ENCODE measurements at places on chromosomes 5 and 9.

DNA sequence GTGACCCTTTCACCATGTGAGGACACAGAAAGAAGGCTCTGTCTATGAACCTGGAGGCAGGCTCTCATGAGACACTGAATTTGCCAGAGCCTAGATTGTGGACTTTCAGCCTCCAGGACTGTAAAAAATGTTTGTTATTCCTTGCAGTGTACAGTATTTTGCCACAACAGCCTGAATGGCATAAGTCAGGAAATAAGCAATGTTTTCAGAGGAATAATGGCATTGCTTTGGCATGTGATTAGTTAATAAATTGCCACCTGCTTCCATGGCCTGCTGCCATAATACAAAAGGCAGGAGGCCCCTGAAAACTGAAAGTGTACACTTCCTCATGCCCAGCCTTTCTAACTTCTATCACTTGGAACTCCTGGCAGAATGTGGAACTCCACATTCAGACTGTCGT is 408.1 kb downstream of the GADD45G start:
- DNase-seq = no peak

- DNase-seq = no peak
Measured at GRCh38 chr5:172640139-172640538, 924 bp upstream of the NEURL1B start.

- DNase-seq = no peak
Measured at GRCh38 chr5:65696892-65697291, 25.0 kb downstream of the SGTB start.

GRCh38 chr9:136010176-136010575 is 49.0 kb upstream of the UBAC1 start:
- no peak for DNase-seq

DNA sequence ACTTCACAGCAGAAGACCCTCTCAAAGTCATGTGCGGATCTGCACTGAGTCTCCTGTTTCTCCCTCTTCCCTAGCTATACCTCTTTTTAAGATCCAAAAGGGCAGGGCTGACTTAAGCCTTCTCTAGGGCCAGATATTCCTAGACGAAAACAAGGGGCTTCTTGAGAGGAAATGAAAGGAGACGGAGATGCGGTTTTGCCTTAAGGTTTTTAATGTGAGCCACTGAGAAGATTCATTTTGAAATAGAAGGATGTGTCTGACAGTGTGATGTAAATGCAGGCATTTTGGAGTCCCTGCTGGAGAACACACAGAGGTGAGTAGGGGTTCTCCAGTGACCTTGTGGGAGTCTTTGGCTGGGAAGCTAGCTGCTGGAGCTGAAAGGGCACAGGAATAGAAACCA is 15.6 kb upstream of the IL12B start:
- no peak for DNase-seq

- no peak for DNase-seq
Measured at GRCh38 chr9:134509817-134510216, 131.8 kb upstream of the COL5A1 start.

- DNase-seq = no peak
Measured at GRCh38 chr5:158155067-158155466, 296.1 kb upstream of the CLINT1 start.

DNA sequence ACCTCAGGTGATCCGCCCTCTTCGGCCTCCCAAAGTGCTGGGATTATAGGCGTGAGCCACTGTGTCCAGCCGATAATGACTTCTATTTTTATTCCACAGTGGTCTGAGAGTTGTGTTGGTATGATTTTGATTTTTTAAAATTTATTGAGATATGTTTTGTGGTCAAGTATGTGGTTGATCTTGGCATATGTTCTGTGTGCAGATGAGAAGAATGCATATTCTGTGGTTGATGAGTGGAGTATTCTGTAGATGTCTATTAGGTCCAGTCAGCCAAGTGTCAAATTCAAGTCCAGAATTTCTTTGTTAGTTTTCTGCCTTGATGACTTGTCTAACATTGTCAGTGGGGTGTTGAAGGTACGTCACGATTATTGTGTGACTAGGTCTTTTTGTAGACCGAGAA is 338.2 kb upstream of the TARS1 start:
- no peak for DNase-seq

DNA sequence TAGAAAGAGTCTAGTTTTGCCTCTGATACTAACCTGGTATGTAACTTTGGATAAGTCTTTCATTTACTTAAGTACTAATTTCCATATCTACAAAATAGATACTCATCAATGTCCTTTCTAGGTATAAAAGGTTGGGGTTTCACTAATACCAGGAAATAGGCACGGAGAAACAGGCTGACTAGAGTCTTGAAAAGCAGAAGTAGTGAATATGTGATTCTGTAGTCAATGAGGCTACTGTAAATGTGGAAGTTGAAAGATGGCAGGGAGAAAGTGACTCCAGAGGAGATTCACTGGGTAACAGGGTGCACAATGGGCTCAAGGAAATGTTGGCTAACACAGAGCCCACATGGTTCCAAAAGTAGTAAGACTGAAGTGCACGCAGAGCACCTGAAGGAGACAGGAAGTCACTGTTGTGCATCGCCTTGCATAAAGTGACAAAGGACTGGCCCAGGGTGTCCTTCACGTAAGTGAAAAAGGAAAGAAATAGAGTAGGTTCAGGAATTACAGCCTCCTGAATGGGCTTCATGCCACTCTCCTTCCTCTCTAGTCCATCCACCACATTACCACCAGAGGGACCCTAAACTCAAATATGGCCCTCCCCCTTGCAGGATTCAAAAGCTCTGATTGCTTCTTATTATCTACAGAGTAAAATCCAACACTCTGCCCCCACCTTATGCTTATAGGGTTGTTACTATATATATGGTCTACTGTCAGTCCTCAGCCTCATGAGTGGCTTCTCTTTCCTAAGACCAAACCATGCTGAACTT is 288.0 kb upstream of the SMARCA2 start:
- DNase-seq = no peak

DNA sequence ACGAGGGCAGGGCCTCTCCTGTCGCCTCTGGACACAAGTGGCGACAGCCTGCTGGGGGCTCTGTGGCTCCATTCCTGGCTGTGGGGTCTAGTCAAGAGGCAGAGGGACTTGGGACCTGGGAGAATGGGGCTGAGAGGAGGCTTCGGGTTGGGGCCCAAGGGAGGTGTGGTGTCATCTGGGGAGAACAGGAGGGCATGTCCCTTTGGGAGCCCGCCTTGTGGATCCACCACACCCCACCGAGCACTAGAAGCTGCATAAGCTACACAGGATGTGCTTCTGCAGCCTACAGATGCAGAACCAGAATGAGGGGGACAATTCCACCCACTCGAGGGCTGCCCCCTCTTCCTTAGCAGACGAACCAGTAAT is 3.9 kb upstream of the MAN1B1 start:
- no peak for DNase-seq

DNA sequence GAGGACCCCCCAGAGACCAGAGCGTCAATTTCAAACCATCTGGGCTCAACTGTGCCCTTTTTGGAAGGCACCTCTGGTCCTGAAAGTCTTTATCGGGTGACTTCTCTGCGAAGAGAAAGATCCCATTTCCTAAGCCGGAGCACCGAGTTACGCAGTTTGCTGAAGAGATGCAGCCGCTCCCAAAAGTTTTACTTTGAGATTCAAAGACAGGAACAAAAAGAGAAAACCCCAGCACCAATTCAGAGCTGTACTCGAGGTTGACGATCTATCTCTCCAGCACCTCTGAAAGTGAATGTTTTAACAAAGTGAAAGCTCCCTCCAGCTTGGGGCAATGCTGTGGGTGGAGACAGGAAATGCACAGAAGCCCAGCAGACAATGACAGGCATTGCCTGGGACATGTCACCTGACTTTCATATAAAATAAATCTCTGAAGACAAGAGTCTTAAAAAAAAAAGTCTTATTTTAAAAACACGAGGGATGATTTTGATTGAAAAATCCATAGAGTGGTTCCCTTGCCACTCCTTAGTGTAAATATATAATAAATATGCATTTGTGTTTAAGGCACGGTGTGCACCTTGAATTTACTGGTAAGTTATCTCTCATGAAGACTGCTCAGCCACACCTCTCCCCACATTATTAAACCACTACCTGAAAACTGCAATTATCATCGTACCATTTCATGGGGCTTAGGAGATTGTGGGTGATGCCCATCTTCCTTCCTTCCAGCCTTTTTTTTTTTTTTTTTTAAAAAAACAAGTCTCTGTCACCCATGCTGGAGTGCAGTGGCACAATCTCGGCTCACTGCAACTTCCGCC is 79.9 kb downstream of the FNBP1 start:
- peak; percentile 89 for DNase-seq

DNA sequence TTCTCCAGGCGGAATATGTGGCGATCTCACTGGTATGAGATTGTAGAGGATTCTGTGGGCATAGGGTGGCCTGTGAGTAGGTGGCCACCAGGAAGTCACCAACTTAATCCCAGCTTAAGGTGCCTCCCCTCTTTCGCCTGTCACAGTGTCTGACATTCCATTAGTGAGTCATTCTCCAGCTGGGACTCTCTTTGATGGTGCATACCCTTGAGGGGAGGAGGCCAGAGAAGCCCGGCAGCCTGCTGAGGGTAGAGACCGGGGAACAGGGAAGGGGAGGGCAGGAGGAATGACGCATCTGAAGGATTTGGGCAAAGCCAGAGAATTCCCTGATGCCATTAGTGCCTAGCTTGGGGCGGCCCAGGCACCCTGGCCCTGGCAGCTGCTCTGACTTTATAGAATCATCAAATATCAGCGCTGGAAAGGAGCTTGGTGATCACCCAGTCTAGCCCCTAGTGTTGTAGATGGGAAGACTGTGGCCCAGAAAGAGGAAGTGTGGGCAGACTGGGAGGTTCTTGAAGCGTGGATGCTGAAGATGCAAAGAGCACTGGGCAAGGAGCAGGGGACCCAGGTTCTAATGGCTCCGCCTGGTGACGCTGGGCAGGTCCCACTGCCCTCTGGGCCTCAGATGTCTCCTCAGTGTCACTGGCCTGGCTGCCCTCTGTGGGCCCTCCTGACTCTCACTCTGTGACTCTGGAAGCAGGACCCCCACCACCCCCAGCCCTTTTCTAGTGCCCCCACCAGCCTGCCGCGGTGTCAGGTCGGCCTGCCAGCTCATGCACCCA is 41.4 kb downstream of the DAB2IP start:
- DNase-seq = no peak

GRCh38 chr9:13181652-13182051 is 97.8 kb downstream of the MPDZ start:
- DNase-seq = no peak

- no peak for DNase-seq
Measured at GRCh38 chr9:25936031-25936430, 257.8 kb upstream of the TUSC1 start.

GRCh38 chr9:80144406-80144805 is 572.6 kb downstream of the TLE4 start:
- DNase-seq = no peak

GRCh38 chr9:133210609-133211008 is 1.6 kb upstream of the OBP2B start:
- DNase-seq = no peak

GRCh38 chr9:117945286-117945685 is 241.1 kb downstream of the TLR4 start:
- no peak for DNase-seq

- DNase-seq = no peak
Measured at GRCh38 chr5:12277504-12278192, 373.4 kb upstream of the CTNND2 start.

DNA sequence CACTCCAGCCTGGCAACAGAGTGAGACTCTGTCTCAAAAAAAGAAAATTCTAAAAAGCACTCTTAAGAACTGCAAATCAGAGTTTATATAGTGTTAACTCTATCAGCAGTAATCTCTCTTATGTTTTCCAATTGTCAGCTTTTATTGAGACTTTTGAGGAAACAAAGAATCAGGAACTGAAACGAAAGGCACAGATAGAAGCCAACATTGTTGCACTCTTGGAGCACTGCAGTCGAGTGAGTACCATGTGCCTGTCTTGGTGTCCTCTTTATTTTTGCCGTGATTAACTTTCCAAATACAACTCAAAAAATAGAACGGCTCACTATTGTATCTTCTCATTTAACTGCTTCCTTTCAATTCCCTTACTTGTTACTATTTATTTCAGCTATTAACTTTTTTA is 41.7 kb upstream of the LRRC19 start:
- peak; percentile 32 for DNase-seq

GRCh38 chr5:124279146-124279876 is 467.1 kb downstream of the ZNF608 start:
- DNase-seq = no peak

DNA sequence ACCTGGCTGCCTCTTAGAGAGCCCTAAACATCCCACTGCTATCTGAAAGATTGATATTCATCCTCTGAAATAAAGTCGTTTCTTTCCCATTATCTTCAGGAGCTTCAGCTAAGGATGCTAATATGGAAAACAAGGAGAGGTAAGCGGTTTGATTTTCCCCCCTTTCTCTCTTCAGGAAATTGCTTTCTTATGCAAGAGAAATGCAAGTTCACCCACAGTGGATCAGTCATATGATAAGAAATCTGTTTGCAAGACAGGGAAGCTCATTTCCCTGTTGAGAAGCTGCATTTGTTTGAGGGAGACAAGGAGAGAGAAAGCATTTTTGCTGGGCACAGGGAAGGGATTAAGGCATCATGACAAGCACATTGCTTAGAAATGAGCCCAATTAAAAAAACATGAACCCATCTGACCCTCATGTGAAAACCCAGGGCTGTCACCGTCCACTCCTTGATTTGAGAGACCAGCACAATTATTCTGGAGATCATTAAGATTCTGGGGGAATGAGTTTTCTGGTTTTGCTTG is 53.7 kb upstream of the BOD1 start:
- peak; percentile 45 for DNase-seq

DNA sequence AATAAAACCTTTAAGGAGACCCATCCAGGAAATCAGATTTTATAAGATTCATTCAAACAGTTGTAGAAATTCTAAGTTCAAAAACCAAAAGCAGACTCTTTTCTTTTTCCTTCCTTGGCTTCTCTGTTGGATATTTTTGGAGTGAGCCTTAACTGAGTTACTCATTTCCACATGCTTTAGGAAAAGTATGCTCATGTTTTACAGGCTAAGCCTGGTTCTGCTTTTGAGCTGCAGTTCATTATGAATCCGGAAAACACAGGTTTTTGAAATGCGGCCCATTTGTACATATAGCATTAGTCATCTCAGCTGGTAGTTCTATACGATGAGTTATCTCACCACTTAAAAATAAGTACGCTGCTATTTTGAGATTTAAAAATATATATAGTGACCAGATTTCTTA is 156.6 kb upstream of the DMRT1 start:
- peak; percentile 91 for DNase-seq

- no peak for DNase-seq
Measured at GRCh38 chr9:75418518-75418917, 330.2 kb downstream of the OSTF1 start.
